ENCODE measurements at places on chromosomes 4 and X.

- DNase-seq, result peak; percentile 37
Measured at GRCh38 chr4:88457307-88458103, 586 bp downstream of the HERC5 start.

GRCh38 chrX:45788941-45789348 lies 588.3 kb upstream of the DIPK2B start:
- peak; percentile 57 for DNase-seq

- peak; percentile 76 for DNase-seq
Measured at GRCh38 chr4:11720292-11720691, 291.6 kb upstream of the HS3ST1 start.

DNA sequence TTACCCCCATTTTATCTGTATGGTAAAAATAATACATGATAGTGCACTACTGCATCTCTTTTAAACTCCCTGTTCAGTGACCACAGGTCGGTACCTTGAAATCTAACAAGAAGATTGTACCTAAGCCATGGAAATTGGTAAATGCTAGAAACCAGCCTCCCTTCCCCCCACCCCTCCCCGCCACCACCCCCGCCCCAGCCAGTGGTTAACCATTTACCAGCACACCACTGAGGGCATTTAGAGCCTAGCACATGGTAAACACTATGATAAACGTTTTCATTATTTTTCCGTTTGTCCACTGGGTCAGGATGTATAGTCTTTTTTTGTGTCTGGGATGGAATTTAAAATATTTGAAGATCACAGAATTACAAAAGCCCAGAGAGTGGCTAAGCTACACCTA lies 703 bp upstream of the FTSJ1 start:
- DNase-seq, result no peak

- peak; percentile 29 for DNase-seq
Measured at GRCh38 chrX:101265869-101266428, 25.2 kb downstream of the TAF7L start.

DNA sequence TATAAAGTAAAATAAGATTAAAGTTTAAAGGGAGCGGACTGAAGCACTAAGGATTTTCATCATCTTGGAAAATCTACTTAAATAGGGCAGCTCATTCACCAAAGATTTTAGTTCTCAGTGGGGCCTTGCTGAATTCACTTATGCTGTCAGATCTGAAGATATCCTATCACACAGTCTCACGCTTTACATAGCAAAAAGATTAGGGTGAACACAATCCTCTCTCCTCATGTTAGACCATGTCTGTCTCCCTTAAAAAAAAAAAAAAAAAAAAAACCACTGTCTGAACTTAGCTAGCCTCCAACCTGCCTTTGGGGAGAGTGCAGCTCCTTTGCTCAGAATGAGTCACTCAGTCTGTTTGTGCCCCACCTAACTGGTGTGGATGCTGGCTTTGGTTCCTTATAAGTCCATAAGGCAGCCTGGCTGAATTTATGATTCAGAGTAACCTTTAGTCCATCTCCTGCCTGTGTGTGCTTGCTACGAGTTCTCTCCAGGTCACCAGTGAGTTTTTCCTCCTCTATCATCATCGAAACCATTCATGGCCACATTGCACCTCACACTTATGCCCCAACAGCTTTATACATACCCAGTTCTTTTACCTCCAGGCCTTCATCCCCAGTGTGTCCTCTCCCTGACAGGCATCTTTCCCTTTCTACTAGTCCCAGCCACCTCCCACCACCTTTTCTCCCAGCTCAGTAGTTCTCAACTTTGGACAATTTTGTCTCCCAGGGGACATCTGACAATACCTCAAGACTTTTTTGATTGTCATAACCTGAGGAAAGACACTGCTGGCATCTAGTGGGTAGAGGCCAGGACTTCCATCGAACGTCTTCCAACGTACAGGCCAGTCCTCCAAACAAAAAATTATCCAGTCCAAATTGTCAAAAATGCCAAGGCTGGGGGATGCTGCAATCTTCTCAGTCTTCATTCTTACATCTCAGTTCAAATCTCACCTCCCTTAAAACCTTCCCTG lies 220.7 kb upstream of the EMCN start:
- DNase-seq, result peak; percentile 97

GRCh38 chr4:138182838-138183426 lies 59.2 kb downstream of the SLC7A11 start:
- DNase-seq, result peak; percentile 73

GRCh38 chrX:100449696-100450608 lies 39.9 kb upstream of the PCDH19 start:
- peak; percentile 14 for DNase-seq

DNA sequence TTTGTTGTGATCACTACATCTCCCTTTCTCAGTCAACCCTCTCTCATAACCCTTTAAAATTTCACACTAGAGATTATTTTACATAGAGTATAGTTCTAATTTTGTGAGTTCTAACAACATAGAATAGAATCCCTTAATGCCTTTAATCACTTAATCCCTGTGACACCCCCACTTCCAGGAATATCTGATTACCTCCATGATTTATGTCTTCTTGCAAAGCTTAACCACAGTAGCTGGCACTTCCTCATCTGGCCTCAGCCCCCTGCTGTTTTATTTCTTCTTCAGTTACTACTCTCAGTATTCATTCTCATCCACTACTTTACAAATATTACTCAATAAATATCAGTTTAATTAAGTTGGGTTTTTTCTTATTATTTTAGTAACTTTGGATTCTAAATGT lies 340.9 kb downstream of the CENPC start:
- no peak for DNase-seq

GRCh38 chr4:56007154-56007553 lies 58.4 kb downstream of the CEP135 start:
- DNase-seq, result no peak

- DNase-seq, result no peak
Measured at GRCh38 chr4:37422102-37422501, 177.6 kb downstream of the NWD2 start.

DNA sequence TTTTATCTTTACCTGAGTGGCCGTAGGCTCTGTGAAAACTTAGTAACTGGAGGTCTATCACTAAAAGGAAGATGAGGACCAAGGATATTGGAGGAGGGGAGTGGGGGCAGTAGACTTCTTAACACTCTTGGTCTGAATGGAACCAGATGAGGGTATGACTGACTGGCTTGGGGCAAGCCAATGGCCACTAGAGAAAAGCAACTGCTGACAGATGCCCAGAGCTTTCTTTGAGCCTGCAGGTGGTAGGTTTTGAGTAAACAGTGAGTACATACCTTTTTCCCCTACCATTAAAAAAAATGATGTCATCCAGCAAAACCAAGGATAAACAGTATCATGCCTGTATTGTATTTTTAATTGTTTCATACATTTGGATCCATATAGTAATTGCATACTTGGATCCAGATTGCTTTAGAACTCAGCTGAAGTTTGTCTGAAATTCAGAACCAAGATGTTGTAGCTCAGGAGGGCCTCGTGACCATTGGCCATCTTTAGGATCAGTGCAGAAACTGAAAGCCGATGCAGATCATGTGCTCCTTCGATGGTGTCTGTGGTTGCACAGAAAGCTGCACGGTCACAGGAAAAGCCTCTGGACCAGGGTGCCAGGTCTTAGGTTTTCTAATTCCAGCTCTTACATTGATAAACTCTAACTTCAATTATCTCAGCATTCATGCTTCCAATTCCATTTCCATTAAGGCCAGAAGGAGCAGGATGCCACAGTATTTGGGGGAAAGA lies 131.0 kb downstream of the PDGFRA start:
- DNase-seq, result no peak

GRCh38 chr4:114673306-114673705 lies 74.7 kb downstream of the UGT8 start:
- no peak for DNase-seq

DNA sequence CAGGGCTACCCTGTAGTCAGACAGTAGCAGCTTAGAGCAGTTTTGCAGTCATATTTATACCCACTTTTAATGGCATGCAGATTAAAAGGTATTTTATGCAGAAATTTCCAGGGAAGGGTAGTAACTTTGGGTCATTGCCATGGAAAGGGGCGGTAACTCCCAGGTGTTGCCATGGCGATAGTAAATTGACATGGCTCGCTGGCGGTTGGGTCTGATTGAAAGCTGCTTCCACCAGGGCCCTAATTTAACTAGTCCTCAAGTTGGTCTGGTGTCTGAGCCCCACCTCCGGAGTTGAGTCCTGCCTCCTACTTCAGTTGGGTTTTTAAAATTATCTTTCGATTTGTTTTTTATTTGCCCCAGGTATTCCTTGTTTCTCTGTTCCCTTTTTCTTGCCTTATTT lies 70.1 kb downstream of the NAA11 start:
- DNase-seq, result no peak

GRCh38 chr4:78345237-78345636 lies 206.3 kb upstream of the ANXA3 start:
- no peak for DNase-seq

GRCh38 chr4:151314010-151314355 lies 11.4 kb downstream of the SH3D19 start:
- DNase-seq, result no peak

DNA sequence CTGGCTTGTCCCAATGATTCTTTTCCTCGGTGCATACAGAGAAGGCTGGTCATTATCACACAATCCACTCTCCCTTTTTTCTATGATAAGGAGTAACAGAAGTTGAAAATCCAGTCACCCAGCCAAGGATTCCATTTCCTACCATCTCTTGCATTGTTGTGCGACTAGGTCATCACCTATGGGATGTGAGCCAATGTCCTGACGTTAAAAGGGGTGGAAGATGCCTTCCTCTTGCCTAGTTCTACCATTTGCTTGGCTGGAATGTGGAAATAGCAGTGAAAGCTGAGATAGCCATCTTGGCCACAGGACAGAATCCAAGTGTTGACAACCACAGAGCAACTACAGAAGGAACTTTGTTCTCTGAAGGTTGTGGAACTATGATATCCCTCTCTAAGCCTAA lies 132.2 kb upstream of the KIT start:
- peak; percentile 81 for DNase-seq

GRCh38 chr4:48130100-48130499 lies 4.0 kb downstream of the TXK start:
- no peak for DNase-seq

GRCh38 chr4:91887926-91888325 lies 415.8 kb upstream of the GRID2 start:
- no peak for DNase-seq

DNA sequence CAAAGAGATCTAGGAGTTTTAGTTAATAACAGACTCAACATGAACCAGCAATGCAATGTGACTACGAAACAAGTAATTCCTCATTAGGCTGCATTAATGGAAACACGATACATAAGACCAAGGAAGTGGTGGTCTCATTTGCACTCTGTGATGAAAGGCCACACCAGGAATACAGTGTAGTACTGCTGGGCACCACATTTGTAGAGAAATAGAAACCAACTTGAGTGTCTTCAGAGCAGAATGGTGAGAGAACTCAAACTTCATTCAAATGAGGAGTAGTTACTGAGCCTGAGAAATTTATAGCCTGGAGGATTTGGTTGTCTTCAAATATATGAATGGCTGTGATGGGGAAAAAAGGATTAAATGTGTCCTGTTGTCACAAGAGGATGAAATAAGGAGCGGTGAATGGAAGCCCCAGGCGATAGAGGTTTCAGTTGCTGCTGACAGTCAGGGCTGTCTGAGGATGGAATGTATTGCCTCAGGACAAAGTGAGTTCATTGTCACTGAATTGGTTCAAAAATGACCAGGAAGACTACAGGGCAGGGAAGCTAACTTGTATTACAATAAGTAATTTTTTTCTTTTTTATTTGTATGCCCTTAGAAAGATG lies 50.9 kb downstream of the NFKB1 start:
- DNase-seq, result peak; percentile 34

GRCh38 chr4:147547314-147548056 lies 66.6 kb downstream of the EDNRA start:
- DNase-seq, result peak; percentile 56

- no peak for DNase-seq
Measured at GRCh38 chrX:64580605-64581004, 185.4 kb upstream of the MTMR8 start.

DNA sequence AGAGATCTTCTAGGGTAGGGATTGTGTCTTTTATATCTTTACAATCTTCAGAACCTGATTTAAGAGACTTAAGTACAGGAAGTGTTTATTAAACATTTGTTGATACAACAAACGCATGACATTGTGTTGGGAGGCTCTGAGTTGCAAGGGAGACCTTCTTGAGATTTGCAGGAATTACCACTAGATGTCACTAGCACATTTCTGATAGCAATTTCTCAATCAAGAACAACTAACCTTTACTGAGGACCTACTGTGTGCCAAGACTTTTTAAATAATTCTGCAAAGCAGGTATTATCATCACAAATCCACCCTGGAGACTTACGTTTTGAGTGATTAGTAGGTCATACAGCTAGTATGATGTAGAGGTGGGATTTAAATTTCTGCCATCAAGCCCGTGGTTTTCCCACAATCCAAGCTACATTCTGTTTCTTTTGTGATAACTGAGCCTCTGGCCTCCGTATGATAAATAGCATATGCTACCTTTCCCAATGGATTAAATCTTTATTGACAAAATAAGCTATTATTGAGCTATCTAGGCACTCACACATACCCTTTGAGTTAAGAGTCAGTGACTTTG lies 986.0 kb downstream of the CCSER1 start:
- DNase-seq, result peak; percentile 61

- peak; percentile 87 for DNase-seq
Measured at GRCh38 chrX:18617407-18617750, 54.5 kb downstream of the RS1 start.

- peak; percentile 52 for DNase-seq
Measured at GRCh38 chrX:38069273-38069672, 62.9 kb downstream of the SYTL5 start.

DNA sequence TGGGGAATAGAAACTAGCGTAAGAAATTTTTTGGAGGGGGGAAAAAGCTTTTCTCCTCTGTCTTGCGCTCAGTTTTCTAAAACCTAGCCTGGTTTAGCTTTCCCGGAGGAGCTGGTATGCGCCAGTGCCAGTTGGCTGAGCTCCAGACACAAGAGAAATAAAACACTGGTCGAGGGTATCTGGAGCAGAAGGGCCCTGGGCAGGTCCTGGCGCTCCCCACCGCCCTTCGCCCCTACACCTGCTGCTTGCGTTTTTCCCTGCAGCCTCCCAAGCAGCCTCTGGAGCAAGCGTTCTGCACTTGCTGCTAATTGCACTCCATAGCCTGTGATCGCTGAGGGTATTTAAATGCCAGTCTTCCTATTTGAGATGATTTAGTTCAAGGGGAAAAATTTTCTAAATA lies 816 bp downstream of the EREG start:
- DNase-seq, result peak; percentile 39

DNA sequence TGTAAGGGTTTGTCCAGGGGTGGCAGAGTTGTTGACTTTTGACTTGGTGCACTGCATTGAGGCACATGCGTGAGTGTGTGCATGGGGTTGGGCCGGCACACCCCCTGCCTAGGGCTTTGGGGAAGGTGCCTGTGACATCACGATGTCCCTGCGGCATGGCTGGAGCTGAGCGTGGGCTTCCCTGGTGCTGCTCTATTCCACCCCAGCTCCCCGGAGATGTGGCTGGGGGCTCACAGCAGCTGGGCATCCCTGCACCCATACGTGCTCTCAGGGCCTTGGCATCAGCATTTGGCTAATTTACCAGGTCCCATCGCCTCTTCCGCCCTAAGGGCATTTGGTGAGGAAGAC lies 5.7 kb downstream of the PSAPL1 start:
- no peak for DNase-seq

DNA sequence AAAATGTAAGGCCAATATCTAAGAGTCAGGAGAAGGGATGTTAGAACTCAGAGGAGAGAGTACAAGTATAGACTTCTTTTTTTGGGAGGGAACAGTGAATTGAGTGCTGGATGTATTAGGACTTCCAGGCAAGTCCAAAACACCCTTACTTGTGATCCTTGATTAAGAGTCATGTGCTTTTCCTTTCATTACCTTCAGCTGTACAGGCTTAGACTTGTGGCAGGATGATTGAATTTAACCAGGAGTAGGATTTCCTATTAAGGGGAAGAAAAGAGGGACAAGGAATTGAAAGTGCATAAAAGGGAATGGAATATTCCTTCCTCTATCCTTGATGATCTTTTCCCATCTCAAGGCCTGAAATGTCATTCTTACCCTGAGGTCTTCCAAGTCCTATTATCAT lies 606.7 kb downstream of the STIM2 start:
- peak; percentile 36 for DNase-seq
